ENCODE measurements at places on chromosomes 7 and 10.
A peak's percentile ranks its signal among the peaks of the same experiment; 100 is the strongest.

DNA sequence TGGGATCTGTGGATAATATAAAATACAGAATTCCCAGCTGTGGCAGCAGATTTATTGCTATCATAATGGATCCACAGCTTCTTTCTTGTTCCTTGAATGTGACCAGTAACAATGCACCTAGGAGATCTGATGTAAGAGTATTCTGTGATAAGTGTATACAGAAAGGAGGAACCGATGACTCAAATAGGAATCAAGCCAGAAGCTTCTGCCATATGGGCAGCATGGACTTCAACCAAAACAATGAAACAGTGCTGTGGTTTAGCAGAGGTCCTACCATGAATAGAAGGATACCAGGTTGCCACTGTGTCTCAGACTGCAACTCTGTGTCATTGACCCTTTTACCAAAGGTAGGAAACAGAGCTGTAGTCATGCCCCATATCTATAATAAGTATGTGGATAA lies 81.8 kb downstream of the PTPRZ1 start:
- DNase-seq, result no peak

DNA sequence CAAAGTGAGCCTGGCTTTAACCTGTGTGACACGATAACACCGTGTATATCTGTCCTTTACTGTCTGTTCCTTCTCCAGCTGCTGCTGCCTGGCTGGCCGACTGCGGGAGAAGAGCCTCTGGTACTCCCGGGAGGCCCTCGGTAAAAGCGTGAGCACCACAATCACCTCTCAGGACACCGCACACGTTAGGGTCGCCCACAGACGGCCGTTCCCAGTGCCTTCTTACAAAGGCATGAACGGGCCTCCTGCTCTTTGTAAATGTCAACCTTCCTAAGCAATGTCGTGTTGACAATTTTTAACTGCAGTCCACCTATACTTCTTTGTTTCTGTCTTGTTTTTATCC lies 177.6 kb downstream of the DIP2C start:
- DNase-seq, result no peak

- DNase-seq, result no peak
These were observed 96.5 kb downstream of the STRA8 start for GRCh38 chr7:135330088-135330487.

DNA sequence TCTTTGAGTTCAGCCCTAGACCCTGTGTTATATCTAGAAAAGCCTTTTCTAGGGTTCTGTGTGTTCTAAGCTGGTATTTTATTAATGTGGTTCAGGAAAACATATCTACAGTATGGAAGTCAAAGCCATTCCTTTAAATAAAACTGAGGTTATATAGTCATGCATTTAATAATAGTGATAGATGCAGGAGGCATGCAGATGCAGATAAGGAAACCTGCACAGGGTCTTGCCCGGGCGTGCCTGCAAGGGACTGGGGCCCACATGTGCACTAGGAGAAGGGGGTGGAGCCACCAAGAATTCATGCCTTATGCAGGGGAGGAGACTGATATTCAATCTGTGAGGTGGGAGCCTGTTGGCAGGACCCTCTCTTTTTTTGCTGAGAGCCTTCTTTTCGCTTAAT lies 171.5 kb downstream of the PRPF18 start:
- no peak for DNase-seq

GRCh38 chr7:30595436-30596013 lies 847 bp downstream of the GARS1 start:
- no peak for DNase-seq

GRCh38 chr10:4867520-4868356 lies 41.7 kb downstream of the AKR1E2 start:
- DNase-seq, result no peak

DNA sequence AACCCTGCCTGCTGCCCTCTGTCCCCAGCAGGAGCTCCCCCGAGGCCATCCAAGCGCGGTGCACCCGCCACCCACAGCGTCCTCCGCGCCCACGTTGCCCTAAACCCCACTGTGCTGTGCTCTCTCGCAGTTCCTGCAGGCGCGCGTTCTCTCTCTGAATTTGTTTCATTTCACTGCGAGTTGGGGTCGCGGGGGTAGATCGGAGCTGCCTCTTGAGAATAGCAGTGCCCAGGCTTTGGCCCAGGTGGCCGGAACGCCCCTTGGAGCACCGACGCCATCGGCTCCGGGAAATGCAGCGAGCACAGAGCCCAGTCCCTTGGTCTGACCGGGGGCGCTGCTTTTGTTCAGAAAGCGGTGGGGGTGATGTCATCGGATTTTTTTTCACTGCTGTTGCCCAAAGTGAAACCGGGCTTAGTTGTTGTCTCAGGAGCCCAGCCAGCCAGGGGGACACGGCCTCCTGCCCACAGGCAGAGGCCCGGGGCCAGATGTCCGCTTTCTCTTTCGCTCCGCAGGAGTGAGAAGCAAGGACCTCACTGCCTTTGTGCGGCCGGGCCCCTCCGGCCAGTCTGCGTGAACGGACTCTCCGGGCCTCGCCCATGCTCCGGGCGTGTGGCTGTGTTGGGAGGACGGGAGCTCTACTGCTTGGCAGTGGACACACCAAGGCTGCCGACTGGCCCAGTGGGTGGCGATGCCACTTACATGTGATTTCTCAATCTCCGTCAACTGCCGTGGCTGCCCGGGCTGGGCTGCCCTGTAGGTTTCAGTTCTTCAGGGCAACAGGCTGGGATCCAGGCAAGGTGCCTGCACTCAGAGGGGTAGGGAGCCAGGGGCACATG lies 43.1 kb downstream of the FOXK1 start:
- peak; percentile 8 for DNase-seq

DNA sequence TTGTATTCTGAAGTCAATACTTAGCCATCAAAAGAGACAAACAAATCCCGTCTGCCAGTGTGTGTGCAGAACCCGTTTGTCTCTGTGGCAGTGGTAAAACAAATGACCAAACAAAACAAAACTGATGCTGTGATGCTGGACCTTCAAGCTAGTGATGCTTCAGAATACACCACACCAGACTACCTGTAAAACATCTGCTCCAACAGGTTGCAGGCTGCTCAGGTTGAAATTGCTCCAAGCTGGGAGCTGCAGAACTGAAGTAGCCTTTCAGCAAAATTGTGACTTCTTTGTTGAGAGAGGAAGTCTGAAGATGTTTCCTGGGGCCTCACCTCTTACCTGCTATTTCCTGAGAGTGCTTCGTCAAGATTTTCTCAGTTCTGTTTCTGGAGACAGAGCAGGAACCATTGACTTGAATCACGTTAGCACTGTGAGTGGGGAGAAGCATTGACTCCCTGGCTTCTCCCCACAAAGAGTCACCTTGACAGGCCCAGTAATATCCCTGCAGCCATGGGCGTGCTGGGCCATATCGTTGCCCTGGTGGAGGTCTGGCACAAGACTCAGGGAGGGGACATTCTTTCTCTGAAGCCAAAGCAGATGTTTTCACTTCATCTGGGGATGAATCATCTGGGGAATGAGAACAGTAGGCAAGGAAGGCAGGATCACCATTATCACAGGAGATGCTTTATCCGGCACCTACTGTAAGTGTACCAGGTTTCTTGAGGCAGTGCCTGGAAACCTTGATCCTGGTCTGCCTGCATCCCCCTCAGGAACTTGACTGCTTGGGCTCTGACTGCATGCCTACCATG lies 80.2 kb downstream of the RBM20 start:
- no peak for DNase-seq

DNA sequence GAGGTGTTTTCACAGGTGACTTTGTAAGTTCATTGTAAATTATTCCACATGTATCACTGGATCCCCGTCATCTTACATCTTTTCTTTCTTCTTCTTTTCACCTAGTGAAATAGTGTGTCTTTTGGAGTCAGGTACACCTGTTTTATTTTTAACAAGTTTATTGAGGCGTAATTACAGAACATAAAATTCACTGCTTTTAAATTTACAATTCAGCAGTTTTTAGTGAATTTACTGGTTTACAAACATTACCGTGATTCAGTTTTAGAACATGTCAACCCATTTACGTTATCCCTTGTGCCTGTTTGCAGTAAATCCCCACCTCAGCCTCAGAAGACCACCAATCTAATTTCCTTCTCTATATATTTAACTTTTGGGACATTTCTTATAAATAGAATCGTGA lies 256.9 kb downstream of the EXOC4 start:
- no peak for DNase-seq

DNA sequence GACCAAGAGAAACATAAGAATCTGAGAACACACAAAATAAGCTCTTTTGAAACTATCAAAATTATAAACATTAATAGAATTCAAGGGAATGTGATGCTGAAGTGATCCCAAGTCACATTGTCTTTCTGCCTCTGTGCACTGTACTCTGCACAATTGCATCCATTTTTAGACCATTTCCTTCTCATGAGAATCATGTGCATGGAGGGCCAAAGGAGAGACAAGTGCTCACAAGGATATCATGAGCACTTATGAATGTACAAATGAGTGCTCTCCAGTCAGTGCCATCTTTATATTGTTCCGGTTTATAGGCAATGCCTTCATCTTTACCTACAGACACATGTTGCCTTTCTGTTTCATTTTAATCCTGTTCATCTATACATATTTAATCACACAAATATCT lies 36.9 kb downstream of the MET start:
- no peak for DNase-seq

DNA sequence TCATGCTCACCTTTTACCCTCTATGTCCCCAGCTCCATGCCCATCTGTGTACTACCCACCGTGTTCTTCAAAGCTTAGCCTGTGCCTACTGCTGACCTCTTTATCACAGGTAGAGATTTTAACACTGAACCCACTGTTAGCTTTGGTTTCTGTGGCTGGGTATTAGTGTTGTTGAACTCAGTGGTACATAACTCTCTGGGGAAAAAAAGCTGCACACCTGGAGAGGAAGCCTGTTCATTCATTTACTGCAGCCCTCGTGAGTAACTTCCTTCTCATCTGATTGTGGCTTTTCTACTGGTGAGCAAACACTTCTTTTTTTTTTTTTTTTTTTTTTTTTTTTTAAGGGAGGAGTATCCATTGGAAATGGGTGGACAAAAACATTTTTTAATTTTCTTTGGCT lies 326.3 kb downstream of the CCSER2 start:
- no peak for DNase-seq

DNA sequence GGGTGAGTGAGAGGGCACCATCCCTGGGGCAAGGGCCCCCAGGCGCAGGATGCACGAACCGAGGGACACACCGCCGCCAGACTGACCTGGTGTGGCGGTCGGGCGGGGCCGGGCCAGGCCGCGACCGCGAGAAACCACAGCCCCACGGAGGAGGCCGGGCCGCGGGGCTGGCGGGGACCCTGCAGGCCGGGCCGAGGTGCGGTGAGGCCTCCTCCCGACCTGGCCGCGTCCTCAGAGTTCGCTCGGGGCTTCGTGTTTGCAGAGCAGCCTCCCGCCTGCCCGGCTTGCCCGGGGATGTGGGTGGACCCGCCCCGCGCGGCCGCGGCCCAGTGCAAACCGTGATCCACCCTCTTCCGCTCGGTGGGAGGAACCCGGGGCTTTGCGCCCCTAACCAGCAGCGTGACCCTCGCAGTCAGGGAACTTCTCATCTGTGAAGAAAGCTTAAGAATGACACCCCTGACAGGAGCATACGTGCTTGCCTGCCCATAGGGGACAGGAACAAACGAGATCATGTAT lies 20.6 kb upstream of the HOXA13 start:
- no peak for DNase-seq

GRCh38 chr7:36314491-36314890 lies 75.2 kb upstream of the ANLN start:
- DNase-seq, result no peak

DNA sequence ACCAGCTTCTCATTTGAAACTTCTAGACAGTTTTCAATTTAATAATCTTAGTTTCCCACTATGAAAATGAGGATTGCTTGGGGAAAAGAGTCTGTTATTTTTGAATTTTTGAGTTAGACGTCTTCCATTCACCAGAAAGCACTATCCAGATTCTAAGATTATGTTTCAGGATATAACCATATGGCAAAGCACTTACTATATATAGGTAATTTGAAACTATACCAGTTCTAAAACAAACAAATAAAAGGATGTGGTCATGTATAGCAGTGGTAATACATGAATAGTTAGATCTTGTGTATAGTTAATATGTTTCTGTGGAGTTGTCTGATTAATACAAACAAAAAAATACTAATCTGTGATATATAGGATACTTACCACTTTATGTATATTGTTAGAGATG lies 320.0 kb downstream of the EXOC4 start:
- no peak for DNase-seq

DNA sequence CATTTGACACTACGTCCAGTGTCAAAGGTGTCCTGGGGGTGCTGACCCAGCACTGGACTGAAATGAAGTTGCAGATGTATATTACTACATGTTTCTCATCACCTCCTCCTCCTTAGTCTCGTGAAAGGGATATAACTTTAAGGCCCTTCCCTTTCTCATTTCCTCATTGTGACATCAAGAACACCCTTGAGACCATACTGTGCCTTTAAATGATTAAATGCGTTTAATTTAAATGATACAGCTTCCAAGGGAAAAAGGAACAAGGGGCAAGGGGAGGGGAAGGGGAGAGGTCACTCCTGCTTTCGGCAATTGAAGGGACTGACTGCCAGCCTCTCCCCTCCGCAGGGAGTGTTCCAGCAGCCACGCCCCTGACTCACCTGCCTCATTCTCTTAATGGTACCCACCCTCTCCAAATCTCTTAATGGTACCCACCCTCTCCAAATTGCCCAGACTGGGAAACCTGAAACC lies 80.5 kb upstream of the KMT2E start:
- no peak for DNase-seq

- DNase-seq, result no peak
These were observed 27.3 kb upstream of the ARHGAP22 start for GRCh38 chr10:48632166-48632565.

Data from NCI-H1417 treated with DMSO at 0.1 percent for 48 hours (cell line).